Foreskin keratinocyte (primary cell): ENCODE measurements at places on chromosomes 5 and 9. TPM values are rescaled to one million over a fixed set of nuclear protein-coding genes. Genes with fewer than 3 reads are reported as not detected.

DNA sequence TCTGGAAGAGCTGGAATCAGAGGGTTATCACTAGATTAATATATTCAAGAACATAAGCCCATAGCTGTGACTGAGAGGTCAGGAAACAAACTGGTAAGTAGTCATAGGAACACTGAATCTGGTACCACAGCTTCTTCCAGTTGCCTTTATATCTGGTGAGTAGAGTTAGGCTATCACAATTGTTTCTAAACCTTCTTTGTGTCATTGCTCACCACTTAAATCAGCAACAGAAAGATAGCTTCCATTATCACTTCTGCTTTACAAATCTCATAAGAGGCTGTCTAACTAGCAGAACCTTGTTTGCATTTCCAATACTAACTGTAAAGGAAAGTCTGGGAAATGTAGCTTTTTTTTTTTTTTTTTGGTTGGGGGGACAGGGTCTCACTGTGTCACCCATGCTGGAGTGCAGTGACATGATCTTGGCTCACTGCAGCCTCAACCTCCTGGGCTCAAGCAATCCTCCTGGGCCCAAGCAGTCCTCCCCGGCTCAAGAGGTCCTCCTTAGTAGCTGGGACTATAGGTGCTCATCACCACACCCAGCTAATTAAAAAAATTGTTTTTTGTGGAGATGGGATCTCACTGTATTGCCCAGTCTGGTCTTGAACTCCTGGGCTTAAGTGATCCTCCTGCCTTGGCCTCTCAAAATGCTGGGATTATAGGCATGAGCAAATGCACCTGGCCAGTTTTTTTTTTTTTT lies 22.0 kb downstream of the CDC42SE2 start:
- DNase-seq: no peak

GRCh38 chr9:7570107-7570720 lies 229.4 kb downstream of the DMAC1 start:
- DNase-seq: peak; percentile 8

- no peak for DNase-seq
These were observed 137.7 kb downstream of the WDR41 start for GRCh38 chr5:77354454-77354853.

- no peak for DNase-seq
These were observed 139.8 kb downstream of the COL23A1 start for GRCh38 chr5:178450121-178451028.

DNA sequence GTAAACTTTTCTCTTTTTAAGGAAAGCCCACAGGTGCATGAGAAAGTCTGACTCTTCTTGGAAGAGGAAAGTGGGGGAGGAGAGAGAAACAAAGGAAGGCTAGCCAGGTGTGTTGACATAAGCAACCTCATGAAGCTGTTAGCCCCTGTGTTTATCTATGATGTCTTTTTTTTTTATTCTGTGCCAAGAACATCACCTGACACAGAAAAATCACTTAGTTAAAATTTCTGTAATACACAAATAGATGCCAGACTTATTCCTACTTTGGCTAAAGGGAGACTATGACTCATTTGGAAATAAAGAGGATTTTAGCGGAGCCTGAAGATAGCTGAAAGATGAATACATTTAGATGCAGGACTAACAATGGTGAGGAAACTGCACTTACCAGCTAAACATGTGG lies 58.3 kb downstream of the BAAT start:
- peak; percentile 62 for DNase-seq

DNA sequence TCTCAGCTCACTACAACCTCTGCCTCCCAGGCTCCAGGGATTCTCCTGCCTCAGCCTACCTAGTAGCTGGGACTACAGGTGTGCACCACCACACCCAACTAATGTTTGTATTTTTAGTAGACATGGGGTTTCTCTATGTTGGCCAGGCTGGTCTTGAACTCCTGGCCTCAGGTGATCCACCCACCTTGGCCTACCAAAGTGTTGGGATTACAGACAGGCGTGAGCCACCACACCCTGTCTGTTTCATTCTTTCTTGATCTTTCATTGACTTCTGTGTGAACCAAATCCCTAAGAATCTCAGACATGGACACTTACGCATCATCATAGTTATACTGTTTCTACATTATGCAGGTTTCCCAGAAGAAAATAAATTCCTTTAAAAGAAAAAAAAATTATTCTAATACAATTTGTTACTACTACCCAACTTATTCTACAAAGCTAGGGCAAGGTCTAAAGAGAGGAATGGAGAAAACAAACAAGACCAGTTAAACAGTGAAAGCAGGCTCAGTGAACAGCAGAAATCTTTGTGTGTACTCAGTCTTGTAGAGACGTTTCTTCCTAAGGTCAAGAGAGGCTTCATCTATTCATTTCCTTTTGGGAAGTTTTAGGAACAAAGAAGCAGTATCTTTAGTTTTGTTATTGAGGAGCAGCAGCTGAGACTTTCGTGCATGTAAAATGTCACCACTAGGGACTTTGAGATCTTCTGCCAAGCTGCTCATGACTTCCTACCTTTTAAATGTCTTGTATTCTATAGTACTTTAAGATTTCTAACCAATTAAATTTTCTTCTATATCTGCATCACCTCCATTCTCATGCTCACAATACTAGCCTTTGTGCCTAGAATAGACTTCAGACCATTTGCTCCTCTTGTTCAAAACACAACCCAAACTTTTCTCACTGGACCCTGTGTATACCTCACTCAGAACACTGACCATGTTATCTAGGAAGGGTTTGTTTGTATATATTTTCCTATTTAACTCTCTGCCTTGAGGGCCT lies 5.6 kb upstream of the HMGCR start:
- no peak for DNase-seq

DNA sequence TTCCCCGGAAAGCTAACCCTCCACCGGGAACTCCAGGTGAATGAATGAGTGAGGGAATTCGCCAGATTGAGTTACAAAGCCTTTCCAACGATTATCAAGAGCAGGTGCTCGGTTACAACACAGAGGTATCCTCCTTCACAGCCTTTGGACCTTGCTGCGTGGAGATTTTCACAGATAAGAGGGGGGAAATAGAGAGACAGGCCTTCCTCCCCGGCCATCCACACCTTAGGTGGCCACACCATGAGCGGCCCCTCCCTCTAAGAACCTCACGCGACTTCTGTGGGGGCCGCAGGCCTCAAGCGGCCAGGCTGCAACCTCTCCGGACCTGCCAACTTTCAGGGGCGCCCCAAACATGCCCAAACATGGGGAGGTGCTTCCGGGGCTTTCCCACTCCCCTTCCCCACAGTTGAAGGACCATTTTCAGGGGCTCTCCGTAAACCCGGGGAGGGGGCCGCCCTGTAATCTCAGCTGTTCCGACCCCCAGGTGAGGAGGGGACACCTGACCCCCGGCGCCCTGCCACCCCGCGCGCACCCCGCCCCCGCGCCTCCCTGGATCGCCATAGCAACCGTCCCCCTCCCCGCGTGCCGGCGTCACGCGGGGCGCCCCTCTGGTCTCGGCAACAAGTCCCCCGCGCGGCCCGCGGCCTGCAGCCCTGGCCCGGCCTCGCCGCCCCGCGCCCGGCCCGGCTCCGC lies 603 bp downstream of the DENND1A start:
- no peak for DNase-seq

GRCh38 chr5:94969174-94969573 lies 315.7 kb downstream of the MCTP1 start:
- peak; percentile 6 for DNase-seq

- DNase-seq: peak; percentile 91
These were observed 202.4 kb upstream of the ZNF618 start for GRCh38 chr9:113673726-113674125.

DNA sequence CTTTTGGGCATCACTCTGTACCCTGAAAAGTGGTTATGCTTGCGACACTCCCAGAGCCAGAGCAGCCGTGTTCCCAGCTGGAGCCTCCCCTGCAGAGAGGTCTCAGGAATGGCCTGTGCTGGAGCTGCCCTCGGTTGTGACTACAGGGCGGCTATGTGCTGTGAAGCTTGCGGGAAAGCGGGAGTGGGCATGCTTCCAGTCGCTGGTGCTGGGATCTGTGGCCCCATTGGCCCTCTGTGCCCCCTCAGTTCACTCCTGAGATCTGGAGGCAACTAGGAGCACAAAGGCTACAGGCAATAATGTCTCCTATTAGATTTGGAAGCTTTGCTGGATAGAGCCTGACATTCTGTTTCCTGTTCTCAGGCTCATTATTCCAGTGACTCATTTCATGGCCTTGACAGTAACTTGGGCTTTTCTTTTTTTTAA lies 56.9 kb downstream of the GPR107 start:
- DNase-seq: no peak

DNA sequence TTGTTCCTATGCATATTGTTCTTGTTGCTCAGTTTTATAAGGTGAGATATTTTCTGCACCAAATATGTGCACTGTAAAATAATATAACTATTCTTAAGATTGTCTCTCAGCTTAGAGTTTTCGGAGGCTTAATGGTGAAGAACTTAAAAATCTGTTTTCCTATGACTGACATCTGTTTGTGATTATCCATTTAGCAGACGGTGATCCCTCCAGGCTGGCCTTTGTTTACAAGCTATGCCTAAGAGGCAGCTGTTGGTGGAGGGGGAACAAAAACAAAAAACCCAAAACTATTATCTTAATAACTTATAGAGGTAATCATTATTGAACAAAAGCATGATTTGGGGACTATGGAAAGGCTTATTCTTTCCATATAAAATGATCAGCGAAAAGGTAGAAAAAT lies 658 bp downstream of the PDCD1LG2 start:
- no peak for DNase-seq

DNA sequence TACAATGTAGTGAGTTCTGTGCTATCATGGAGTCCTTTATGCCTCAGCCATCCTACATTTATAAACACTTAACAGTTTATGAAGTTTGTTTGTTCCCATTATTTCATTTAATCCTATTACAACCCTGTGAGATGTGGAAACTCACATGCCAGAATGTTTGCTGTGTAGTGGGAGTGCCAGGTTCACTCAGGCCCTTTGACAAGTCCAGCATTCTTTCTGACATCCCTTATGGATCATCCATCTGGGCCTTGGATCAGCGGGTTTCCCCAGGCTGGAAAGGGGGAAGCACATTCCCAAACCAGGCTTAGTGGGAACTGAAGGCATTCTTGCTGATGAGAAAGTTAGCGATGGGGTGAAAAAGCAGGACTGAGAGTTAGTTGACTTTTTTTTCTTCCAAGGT lies 128.1 kb upstream of the OTULINL start:
- DNase-seq: no peak

- DNase-seq: no peak
These were observed 7.9 kb upstream of the IL3 start for GRCh38 chr5:132052520-132052919.

GRCh38 chr5:167587772-167588437 lies 703.5 kb upstream of the WWC1 start:
- no peak for DNase-seq

DNA sequence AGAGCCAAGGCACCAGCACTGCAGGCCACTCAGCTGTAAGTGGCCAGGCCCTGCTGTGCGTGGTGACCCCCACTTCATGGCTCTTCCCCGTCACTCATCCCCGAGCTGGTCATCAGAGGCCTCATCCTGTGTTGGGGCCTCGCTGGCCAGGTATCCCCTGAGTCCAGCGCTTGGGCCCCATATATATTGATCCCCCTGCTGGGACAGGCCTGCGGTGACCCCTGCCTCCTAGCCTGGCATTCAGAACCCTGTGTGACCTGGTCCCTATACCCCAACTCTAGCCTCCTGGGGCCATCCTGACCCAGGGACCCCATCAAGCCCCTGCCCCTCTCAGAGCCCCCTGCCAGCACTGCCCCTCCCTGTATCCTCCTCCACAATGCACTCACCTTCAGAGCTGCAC lies 12.7 kb downstream of the GBGT1 start:
- DNase-seq: no peak

DNA sequence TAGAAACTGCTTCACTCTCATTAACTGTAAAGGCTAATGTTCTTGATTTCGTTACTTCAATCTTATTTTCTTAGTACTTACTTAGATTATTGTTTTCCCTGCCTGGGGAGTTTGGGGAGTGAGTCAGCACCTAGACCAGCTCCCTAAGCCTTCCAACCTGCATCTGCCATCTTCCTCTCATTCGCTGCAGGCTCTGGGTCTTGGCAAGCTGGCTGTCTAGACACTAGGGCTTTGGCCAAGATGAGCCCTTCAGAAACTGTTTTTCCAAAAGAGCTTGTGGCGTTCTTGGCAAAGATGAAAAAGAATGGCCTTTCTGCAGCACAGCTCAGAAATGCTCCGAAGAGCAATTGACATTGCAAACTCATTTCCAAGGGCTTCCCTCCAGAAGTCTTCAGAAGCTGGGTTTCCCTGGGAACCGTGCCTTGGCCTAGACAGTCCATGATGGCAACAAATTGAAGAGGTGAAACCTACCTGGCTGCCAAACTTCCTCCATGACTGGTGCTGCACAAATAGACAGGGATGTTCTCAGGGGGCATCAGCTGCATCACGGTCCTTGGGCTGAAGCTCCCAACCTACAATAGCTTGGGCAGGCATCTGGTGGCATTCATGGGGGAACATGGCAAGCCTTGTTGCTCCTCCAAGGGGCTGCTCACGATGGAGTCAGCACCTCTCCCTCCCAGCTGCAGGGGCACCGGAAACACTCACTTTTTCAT lies 76.6 kb downstream of the NSUN2 start:
- DNase-seq: no peak

GRCh38 chr9:105683688-105684275 lies 10.6 kb upstream of the TMEM38B start:
- DNase-seq: no peak

DNA sequence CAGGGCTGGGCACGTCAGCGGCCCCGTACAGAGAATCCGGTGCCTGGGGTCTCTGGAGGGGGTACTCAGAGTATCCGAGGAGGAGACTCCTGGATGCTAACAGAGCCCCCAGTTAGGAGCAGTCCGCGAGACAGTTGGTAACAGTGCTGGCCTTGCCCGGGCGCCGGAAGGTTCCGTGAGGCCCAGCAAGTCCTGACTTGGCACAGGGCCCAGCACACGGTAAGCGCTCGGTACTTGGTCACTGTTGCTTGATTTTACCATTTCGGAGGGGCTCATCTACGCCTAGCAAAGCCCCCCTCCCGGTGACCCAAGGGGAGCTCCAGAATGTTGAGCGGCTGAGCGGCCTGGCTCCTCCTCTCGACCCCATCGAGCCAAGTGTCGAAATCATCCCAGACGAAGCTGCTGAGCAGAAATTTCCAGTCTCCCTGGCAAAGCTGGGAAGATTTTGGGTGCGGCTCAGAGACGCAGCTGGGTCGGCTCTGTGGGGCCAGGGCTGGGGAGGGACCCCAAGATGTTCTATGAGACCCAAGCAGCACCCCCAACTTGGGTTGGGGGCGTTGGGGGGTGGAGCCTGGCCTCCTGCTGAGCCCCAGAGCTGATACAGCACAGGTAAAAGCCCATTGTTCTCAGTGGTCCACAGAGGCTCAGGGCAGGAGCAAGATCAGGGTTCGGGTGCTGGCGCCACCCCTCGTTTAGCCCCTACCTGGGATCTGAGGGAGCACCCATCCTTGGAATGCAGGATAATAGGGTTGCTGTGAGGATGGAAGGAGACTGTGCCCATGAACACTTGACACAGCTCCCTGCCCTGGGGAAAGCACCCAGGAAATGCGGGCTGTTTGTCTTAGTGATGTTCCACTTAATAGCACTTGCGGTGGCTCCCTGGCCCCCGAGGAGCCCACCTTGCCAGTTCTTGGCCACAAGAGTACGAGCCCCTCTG lies 137.2 kb downstream of the C9orf50 start:
- DNase-seq: peak; percentile 70

GRCh38 chr5:588406-588995 lies 23.6 kb upstream of the CEP72 start:
- no peak for DNase-seq

ITK gene
- not detected in 2 replicates for polyA plus RNA-seq

IRX2 gene
- 10.9 and 12.7 TPM in 2 replicates for polyA plus RNA-seq

CARD9 gene
- 0.17 and 0.32 TPM in 2 replicates for polyA plus RNA-seq
